ENCODE measurements at places on chromosomes 4 and X.

DNA sequence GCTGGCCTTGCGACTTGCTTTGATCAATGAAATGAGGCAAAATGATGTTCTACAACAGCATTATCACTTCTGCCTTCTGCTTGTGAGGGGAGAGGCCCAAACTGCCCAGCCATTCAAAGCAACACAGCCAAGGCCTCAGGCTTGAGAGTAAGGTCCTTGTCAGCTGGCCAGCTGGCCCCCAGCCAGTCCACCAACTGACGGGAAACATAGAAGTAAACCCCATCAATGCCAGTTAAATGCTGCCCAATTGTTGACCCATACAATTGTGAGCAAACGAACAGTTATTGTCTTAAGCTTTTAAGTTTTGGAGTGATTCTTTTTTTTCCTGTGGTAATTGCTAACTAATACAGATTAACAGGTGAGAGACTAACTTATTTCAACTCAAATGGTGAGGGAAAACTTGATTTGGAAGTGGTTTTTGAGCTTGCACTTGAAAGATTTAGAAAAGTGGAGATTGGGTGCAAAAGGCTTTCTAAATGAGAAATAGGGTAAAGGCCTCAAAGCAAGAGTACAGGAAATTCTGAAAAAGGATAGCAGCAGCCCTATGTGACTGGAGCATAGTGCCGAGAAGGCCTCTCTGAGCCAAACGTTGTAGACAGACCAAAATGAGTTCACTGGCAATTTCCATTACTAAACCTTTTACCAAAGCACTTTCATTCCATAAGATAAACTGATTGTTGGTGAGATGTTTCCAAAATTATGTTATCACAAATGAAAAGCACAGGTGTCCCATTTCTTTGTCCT lies 66.9 kb downstream of the ARHGEF38 start:
- peak; percentile 67 for DNase-seq

- peak; percentile 87 for DNase-seq
These were observed 2.3 kb upstream of the AASDH start for GRCh38 chr4:56389558-56389957.

DNA sequence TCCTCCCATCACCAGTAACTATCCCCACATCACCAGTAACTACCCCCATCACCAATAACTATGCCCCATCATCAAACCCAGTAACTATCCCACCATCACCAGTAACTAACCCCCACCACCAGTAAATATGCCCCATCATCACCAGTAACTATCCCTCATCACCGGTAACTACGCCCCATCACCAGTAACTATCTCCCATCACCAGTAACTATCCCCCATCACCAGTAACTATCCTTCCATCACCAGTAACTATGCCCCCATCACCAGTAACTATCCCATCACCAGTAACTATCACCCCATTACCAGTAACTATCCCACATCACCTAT lies 2.9 kb downstream of the ASMTL start:
- DNase-seq: no peak

DNA sequence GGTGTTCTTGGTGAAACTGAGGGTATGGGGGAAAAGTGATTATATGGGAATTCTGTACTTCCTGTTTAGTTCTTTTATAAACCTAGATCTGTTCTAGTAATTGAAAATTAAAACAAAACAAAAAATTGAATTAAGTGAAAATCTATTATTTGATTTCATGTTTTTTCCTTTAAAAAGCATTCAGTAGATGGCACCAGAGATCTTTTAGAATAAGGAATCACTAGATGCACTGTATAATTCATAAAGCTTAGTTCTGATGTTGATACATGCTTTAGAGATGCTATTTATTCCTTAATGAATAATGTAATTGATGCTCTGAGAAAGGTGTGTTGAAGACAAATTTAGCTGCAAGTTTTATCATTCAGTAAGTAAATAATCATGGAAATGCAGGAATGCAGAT lies 87.3 kb downstream of the LCORL start:
- no peak for DNase-seq

- DNase-seq: no peak
These were observed 255.3 kb upstream of the PCDH10 start for GRCh38 chr4:132893787-132894186.

- no peak for DNase-seq
These were observed 166.8 kb downstream of the AFAP1 start for GRCh38 chr4:7772711-7773385.

- DNase-seq: no peak
These were observed 259.8 kb downstream of the ARHGAP10 start for GRCh38 chr4:147991543-147992283.

DNA sequence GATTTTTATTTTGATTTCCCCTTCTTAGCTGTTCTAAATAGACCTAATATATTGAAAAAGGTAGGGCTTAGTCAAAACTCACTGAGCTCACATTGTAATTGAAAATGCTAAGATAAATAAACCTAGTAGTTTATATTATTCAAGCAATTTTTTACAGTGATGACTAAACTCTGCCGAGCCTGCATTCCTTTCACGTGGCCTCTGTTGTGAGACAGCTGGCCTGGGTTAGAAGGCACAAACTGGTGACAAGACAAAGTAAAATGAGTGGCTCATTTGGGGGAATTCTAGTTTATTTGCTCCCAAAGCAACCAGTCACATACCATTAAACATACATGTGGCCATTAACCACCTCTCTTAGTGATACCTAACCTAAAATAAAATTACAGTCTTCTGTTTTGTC lies 169.4 kb upstream of the TEX13C start:
- DNase-seq: no peak

GRCh38 chr4:25928379-25929297 lies 14.6 kb downstream of the SMIM20 start:
- DNase-seq: no peak

- no peak for DNase-seq
These were observed 150.1 kb upstream of the NEIL3 start for GRCh38 chr4:177159600-177159999.

DNA sequence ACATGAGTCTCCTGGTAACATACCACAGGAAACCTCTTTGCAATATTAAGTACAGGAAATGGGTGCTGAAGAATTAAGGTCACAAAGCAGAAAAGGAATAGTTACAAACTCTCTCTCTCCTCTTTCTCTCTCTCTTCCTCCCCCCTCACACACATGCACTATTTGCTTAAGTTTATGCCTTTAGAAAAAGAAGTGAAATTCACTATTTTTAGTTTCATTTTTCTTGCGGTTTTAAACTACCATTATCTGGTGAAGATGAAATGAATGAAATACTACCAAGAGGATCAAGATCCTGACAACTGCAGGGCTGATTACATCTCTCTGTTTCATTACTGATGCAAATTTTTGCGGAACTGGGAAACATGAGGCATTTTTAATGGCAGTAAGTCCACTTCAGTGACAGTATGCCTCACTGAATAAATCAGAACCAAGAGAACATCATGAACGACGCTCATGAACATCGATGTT lies 64.3 kb upstream of the FTHL17 start:
- DNase-seq: no peak

DNA sequence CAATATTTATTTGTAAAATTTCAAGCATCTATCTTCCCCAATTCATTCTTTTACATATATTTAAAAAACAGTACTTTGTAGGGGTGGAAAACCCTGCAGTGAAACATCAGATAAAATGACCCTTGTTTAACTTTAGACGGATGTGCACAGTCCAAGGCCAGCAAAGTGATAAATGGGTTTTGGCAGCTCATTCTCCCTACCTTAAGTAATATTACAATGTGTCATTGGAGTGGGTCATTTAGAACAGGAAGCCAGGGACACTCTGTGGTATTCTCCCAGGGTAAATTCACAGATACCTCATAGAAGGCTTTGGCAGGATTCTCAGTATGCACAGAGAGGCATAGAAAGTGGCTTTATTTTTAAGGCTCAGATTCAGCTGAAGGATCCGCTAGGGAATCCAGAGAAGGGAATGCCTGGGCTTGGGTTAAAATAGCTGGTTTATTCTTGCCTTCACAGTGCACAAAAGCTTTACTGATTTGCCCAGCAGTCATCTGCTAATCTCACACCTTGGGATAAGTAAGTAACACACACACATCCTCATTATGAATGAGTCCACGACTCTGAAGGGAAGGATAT lies 206.7 kb downstream of the RASL11B start:
- DNase-seq: no peak

- DNase-seq: peak; percentile 35
These were observed 95.7 kb downstream of the CPZ start for GRCh38 chr4:8688041-8688907.

DNA sequence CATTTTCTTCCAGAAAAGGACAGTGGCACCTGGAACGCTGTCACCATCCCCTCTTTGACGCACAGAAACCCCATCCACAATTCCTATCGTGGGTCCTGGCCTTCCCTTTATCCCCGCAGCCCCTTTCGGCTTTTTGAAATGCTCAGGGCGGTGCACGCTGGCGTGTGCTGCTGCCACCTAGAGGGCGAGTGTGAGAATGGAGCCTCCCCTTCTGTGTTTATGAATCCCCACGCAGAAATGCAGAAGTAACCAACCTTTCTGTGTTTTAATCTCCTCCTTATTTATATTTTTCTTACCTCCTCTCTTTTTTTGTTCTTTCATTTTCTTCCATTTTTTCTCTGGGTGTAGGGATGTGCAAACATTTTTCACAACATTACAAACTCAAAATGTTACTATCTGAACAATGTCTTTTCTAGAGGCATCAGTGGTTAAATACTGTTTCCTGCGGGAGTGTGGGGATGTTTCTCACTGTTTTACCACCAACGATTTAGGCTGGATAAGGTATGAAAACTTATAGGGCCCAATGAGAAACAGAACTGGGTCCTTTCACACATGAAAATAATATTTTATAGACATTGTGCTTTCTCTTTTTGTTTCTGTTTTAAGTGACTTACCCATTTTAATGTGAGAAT lies 50.0 kb downstream of the TMA16 start:
- DNase-seq: peak; percentile 65

DNA sequence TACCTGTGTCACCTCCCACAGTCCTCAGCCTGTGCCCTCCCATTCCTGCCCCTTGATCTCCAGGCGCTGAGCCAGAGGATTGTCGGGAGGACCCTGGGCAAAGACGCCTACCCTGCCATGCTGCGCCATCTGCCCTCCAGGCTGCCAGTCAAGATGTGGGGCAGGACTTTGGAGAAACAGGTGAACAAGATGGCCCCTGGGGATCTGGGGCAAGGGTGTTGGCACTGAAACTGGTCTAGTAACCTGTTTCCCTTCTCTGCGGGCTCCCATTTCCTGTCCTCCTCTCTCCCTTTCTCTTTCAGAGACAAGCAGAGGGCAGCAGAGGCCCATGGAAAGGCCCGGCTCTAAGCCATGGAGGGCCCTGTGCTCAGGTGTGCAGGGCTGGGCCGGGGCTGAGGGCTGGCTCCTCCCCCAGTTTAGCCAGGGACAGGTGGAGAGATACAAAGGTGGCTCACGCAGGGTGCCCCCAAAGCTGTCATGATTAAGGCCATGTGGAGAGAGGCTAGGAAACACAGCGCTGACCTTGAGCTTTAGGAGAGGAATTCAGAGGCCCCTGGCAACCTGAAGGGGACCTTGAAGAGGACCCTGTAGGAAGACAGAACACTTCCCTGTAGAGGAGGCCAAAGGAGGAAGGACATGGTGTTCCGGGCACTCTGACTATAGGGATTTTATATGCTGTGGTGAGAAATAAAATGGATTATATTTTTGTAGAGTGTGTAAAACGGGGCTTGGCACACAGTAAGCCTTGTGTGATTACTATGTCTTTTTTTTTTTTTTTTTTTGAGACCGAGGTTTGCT lies at the start of gene GLOD5:
Gene GLOD5 (plus strand): TSS at position 74 of the 798 bp plus-strand sequence. CDS start 44 bp downstream, at position 118.
- DNase-seq: no peak

All from erythroblast (primary cell).